ENCODE measurements at places on chromosomes 13 and 19.
A peak's percentile ranks its signal among the peaks of the same experiment; 100 is the strongest.

- DNase-seq = no peak
Measured at GRCh38 chr19:8461376-8461775, 16.6 kb downstream of the HNRNPM start.

DNA sequence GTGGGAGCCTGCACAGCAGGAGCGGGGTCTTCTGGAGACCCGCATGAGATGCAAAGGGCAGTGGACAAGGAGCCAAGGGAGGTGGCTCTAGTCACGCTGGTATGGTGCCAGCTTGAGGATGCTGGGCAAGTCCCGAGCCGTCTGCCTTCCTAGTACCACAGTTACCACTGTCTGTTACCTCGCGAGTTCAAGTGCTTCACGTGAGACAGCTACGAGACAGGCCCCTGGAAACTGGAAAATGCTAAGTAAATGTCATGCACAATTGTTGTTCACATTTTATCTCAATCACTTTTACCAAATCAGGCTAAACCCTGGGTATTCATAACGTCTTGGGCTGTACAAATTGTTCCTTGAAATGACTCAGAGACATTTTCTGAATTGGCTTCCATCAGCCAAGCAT lies 155.7 kb downstream of the TNFRSF19 start:
- DNase-seq = no peak

DNA sequence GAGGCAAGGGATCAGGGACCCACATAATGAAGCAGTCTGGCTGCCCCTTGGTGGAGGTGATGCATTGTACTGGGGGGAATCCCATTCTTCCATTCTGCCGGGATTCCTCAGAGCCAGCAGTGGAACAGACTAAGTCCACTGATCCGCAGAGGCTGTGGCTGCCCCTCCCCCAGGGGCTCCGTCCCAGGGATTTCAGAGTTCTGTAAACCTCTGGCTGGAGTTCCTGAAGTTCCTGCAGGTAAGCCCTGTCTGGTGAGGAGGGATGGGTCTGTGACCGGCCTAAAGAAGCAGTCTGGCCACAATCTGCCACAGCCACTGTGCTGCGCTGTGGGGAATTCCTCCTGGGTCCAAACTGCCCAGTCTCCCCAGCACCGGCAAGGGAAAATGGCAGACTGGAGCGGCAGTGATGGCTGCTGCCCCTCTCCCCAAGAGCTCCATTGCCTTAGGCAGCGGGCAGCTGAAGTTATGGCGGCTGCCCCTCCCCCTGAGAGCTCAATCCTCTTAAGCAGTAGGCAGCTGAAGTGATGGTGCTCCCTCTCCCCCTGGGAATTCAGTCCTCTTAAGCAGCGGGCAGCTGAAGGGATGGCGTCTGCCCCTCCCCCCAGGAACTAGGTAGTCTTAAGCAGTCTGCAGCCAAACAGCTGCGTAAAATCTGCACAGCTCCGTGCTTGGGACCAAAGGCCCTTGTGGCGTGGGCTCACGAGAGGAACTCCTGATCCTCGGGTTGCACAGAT lies 155.7 kb downstream of the PCDH17 start:
- no peak for DNase-seq

GRCh38 chr19:47564081-47564480 lies 8.9 kb downstream of the ZNF541 start:
- no peak for DNase-seq

DNA sequence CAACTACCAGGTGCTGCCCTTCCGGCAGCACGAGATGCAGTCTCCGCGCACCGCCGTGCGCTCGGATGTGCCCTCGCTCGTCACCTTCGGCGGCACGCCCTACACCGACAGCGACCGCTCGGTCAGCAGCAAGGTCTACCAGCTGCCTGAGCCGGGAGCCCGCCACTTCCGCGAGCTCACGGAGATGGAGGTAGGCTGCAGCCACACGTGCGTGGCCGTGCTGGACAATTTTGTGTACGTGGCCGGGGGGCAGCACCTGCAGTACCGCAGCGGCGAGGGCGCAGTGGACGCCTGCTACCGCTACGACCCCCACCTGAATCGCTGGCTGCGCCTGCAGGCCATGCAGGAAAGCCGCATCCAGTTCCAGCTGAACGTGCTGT lies 15.2 kb upstream of the CRTC1 start:
- DNase-seq = no peak

GRCh38 chr19:11279505-11280236 lies 16.3 kb upstream of the TSPAN16 start:
- DNase-seq = no peak

DNA sequence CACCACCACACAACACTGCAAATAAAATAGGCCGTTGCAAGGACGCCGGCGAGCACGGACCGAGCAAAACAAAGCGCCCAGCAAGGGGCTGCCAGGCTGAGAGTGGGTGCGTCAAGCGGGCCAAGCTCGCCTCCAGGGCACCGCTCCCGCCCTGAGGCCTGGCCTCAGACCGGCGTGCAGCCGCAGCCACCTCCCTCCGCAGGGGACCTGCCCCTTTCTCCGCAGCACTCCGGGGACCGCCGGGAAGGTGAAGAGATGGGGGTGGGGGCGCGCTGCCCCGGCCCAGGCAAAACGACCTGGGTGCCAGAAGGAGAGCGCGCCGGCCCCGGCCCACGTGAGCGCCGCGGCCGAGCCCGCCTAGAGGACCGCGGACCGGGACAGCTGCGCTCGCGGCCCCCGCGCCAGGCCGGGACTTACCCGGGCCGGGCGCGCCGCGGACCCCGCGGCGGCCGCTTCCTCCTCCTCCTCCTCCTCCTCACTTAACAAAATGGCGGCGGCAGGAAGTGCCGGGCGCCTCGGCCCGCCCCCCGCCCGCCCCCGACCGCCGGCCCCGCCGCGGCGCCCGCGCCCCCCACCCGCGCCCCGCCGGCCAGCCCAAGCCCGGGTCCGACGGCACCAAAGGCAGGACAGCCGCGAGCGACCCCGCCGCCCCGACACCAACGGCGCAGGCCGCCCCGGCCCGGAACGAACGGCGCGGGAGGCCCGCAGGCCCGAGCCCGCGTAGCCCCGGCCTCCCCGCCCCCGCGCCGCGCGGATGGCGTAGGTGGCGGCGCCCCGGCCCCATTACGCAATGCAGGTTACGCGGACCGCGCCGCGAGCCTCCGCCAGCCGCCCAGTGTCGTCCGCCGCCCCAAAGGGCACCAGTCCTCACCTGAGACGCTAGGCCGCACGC lies 674 bp downstream of the BRD4 start:
- DNase-seq = peak; percentile 58

DNA sequence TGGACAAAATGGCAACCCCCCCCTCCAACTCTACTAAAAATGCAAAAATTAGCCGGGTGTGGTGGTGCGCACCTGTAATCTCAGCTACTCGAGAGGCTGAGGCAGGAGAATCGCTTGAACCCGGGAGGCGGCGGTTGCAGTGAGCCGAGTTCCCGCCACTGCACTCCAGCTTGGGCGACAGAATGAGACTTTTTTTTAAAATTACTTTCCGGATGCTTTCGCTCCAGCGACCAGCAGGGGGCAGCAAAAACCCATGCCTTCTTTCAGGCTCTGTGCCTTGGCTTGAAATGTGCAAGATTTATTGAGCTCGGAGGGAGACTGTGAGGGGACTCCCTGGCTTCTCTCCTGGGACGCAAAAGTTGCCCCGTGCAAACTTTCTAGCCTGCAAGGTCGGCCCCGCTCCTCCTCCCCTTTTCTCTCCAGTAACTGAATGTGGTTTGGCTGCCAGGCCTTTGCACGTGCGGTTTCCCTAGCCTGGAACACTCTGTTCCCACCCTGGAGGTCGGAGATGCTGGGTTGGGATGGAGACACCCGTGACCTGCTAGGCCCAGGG lies 61.4 kb upstream of the NFIC start:
- DNase-seq = peak; percentile 74

GRCh38 chr13:79070343-79070974 lies 335.6 kb downstream of the RBM26 start:
- DNase-seq = no peak

DNA sequence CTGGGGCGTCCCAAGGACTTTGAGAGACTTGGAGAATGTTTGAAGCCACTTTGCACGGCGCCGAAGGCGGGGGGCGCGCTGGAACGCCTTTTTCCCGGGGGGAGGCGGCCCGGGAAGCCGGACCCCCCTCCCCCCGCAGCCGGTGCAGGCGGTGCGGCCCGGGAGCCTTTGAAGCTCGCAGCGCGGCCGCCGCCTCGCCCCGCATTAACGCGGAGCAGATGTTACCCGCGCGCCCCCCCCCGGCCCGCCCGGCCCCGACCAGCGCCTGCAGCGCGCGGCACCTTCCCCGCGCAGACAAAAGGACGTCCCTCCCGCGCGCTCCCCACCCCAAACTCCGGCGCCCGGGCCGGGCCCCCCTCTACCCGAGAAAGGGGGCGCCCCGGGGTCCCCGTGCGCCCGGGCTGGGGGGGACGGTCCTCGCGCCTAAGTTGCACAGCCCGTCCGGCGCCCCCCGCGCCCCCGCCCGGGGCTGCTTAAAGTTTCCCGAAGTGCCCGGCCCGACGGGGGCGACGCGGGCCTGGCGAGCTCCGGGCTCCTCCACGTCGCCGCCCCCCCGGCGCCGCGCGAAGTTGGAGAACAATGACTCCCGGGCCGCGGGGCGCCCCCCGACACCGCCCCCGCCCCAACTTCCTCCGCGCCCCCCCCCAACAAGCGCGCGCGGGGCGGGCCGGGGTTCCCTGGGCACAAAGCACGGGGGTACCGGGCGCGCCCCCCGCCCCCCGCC lies 685 bp downstream of the TCF3 start:
- peak; percentile 37 for DNase-seq

DNA sequence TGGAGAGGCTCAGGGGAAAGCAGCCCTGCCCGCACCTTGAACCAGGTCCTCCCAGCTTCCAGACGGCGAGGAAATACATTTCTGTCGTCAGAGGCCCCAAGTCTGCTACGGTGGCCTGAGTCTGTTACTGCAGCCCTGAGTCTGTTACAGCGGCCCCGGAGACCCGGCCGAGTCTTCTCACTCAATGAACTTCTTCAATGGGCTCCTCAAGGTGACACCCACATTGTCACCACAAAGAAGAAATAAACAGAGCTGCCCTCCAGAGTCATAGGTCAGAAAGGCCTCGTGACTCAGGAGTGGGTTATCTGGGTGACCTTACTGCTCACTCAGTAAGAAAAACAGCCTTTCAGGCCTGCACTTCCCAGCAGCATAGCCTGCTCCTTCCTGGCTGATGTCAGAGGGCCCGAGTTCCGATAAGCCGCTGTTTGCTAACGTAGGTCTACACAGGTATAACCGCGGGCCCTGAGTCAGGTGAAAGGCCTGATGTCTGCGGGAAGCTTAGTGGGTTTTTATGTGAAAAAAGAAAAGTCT lies 66.9 kb upstream of the TM9SF2 start:
- peak; percentile 83 for DNase-seq

GRCh38 chr13:30312904-30313303 lies 5.6 kb upstream of the KATNAL1 start:
- no peak for DNase-seq

Measured in activated CD4-positive, alpha-beta T cell treated with anti-CD3 and anti-CD28 coated beads, Interleukin-2, amount 50 U/mL, for 4 hours (primary cell).